HTR-8/SVneo (cell line): ENCODE measurements at places on chromosomes 1 and 21.

- no peak for DNase-seq
Observed at GRCh38 chr1:225617956-225618355, 35.0 kb downstream of the ENAH start.

DNA sequence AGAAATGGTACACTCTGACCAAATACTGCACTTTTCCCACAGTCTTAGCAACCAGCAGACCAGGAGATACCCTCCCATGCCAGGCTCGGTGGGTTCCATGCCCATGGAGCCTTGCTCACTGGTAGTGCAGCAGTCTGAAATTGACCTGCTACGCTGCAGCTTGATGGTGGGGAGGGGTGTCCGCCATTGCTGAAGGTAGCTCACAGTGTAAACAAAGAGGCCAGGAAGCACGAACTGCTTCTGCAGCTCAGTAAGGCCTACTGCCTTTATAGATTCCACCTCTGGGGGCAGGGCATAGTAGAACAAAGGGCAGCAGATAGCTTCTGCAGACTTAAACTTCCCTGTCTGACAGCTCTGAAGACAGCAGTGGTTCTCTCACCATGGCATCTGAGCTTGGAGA lies 12.3 kb upstream of the IFI44L start:
- DNase-seq, result no peak

- no peak for DNase-seq
Observed at GRCh38 chr1:212678456-212679410, 20.9 kb downstream of the BATF3 start.

DNA sequence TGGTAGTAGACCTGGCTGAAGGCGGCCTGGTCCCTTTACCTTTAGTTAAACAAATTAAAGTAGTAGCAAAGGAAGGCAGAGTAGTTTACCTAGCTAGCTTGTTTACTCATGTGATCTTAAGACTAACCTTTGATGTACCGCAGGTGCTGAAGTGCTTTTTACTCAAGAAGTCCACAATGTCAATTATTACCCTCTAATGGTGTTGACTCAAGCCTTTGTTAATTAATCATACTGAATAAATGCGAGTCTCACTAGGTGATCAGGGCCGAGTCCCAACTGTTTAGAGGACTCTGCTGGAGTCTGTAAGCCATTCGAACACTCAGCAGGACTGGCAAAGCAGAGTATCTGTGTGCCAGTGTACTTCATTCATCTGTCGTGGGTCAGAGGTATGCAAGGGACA lies 381.1 kb upstream of the NCAM2 start:
- DNase-seq, result no peak

GRCh38 chr1:161439280-161440232 lies 65.7 kb upstream of the FCGR2A start:
- no peak for DNase-seq

GRCh38 chr21:35426469-35426868 lies 377.4 kb upstream of the RUNX1 start:
- no peak for DNase-seq

DNA sequence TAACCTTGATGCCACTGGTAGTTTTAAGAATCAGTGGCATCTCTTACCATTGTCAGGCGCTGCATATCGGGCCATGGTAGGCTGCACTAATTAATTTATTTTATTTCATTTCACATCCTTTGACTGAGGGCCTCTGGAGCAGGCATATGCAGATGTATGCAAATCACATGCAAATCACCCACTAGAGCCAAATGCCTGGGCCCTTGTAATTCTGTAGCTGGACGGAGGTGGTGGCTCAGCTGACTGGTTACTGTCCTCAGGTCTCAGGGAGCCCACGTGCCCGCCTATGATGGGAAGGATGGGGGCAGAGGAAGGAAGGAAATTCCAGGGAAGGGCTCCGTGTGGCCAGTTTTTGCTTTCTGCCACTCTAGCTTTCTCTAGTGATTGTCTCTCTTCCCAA lies 122.7 kb downstream of the IGSF21 start:
- DNase-seq, result no peak
